Occipital lobe (tissue), 3 donors: ENCODE measurements at places on chromosomes 4 and X.

DNA sequence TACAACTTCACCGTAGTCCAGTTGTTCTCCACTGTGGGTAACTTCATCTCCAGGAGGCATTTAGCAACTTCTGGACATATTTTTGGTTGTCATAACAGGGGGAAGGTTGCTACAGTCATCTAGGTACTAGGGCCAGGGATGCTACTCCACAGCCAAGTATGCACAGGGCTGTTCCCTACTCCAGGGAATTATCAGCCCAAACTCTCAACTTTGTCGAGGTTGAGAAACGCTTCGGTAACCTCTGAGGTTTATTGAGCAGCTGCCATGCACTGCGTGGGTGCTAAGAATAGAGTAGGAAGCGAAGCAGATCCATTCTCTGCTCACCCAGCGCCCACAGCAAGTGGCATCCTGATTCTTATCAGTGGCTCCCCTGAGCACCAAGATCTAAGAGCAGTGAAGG is 8.2 kb downstream of the FGFBP1 start:
- no peak for DNase-seq

- DNase-seq, result no peak
These were observed 56.2 kb downstream of the HMGB3 start for GRCh38 chrX:151039351-151039750.

DNA sequence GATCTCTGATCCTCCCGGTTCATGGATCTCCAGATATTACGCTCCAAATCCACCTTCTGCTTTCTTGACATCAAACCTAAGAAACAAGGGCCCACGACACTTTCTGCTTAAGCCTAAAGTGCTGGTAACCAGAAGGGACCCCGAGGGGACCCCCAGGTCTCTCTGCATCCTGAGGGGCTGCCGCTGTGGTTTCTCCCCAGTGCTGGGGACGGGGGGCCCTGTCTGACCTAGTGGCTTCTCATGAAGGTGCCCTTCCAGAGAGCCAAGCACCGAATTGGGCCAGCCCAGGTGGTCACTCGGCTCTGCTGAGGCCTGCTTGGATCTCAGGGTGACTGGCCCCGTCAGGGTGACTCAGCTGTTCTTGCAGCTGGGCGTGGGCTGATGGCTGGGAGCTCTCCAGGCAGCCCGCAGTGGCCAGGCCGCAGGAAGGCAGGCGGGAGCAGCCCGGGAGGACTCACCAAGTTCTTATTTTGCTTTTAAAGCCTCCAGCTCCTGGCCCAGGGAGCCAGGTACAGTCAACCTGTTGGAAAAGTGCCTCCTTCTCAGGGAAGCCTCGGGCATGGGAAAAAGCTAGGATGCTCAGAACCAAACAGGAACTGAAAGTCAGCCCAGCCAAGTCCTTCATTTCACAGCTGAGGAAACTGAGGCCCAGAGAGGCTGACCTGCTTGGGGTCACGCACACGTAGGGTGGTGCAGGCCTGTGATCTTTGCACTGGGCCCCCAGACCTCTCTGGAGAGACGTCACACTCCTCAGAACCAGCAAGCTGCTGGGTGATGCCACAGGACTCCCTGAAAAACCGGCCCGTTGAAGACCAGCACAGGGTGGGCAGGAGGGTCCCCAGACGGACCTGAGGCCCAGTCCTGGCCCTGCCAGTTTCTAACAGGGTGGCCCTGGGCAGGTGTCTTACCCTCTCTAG is 16.7 kb downstream of the BLOC1S4 start:
- peak; percentile 57 for DNase-seq

DNA sequence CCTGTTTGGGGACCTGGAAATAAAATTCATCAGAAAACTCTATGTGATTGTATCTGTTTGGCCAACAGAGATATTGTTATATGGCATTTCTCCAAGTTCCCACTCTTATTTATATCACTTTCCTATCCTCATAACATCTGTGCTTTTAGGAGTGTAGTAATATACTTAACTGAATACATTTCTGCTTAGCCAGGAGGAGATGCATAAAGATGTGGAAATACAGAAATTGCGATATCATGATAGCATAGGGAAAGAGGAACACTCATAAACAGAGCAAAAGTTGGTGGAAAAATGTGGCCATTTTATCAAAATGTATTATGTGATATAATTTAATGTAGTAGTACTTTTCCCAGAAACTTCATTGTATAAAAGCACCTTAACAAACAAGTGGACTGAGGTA is 46.1 kb upstream of the TSPAN7 start:
- no peak for DNase-seq

DNA sequence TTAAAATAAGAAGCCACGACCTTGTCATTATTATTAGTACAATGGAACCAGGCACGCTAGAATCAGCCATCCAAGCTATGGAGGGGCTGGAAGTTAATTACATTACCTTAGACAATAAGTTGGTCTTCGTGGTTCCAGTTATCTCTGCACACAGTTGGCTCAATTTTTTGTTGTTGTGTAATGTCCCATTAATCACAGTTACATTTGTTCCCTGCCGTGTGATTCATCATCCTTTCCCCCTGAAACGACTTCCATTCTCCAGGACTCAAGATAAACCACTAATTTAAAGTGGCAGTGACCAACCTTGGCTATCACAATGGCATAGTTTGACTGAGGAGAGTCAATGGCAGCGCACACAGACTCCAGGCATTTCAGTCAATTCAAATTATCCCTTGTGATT is 905.0 kb downstream of the RAB28 start:
- DNase-seq, result no peak

DNA sequence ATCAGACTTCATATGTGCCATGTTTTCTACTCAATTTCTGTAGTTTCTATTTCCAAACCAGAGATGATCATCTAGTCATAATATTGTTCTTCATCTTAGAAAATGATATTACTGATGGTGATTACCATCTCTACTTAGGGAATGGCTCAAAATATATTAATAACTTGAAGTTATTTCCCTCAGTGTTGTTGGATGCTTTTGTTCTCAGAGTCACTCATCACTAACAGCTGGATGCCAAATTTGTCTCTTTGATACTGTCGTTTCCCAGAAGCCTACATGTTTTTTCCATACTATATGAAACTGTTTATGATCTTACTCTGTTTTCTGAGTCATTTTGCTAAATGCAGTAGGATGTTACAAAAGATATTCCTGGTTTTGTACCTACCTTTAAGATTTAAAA is 8.9 kb downstream of the PGAM4 start:
- DNase-seq, result no peak

GRCh38 chr4:78592088-78592783 is 40.7 kb downstream of the ANXA3 start:
- DNase-seq, result no peak

GRCh38 chr4:41609851-41610250 is 71.9 kb downstream of the LIMCH1 start:
- DNase-seq, result no peak

DNA sequence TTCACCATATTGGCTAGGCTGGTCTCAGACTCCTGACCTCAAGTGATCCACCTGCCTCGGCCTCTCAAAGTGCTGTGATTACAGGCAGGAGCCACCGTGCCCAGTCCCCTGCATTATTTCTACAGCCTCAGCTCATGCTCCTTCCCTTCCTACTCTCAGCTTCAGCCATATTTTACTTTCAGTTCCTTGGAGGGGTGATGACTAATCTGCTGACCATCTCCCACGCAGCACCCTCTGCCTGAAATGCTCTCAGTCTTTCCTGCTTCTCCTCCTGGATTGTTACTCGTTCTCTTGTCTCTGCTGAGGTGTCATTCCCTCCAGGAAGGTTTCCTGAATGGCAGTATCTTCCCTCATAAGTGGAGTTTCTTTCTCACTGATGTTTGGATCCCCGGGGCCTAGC is 63.3 kb downstream of the MOSPD2 start:
- no peak for DNase-seq

GRCh38 chr4:174284487-174284886 is 776 bp downstream of the CEP44 start:
- DNase-seq, result no peak
